ENCODE measurements at places on chromosomes 12 and 14.
A peak's percentile ranks its signal among the peaks of the same experiment; 100 is the strongest.

DNA sequence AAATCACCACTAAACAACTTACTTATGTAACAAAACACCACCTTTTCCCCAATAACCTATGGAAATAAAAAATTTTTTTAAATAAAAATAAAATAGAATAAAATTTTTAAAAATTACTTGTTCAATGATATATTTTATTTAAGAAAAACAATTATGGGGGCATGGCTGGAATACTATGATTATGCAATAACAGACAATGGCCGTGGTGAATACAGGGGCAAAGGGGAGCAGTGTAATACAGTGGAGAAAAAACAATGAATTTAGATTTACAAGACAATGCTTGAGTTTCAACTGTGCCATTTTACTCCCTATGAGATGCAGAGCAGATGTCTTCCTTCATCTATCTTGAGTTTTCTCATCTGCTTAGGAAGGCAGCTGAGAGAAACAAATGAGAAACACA lies 72.9 kb downstream of the BLTP3B start:
- no peak for DNase-seq

DNA sequence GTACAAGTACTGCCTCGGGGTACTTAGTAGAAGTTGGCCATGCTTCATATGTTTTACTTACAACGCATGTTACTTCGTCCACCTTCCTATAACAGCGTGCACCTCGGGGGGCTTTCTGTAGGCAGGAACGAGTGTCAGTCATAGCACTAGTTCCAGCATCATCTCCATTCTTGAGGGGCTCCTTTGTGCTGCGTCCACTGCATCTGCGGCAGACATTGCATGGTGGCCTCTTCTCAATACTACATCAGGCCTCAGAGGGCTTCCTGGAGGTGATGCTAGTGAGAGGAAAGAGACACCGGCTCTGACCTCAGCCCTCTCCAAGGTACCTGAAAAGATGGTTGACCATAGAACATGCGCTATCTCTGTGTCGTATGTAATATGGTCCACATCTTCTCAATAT lies 121.2 kb upstream of the RTL1 start:
- no peak for DNase-seq

- no peak for DNase-seq
These were observed 126.9 kb downstream of the PAPOLA start for GRCh38 chr14:96629082-96629481.

DNA sequence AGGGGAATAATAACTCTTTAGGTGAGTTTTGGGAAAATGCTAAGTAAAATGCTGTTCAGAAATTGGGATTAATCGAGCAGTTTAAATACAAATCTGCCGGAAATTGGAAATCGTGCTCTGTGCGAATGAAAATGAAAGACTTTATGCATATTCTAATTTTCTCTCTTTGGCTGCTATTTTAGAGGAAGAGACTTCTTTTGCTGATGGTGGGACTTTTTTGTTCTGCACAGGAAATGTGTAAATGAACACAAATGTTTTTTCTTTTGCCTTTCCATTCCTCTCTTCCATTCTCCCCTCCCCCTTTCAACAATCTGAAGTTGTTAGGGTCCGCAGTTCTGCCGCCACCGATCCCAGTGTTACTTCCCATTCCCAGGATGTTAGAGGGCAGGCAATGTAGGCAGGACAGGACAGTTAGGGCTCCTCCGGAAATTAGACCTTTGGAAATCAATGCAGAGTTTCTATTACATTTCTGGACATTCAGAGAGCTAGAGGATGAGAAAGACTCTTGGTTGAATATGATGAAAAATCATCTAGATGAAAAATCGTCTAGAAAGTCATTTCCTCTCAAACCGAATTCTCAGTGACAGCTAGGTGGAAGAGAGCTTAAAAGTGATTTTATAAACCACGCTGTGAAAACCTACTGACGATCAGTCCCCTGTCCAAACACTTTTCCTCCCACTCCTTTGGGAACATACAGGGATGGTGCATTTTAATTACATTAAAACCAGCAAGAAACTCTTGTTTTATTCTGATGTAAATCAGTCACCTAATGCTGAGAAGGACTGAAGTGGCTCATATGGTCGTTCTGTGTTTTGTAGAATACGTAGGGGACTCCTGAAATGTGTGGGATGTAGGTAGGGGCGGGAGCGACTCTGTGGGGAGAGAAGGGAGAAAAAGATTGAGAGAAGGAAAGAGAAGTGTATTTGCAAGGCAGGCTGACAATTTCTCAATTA lies 17.8 kb downstream of the FOXG1 start:
- no peak for DNase-seq

DNA sequence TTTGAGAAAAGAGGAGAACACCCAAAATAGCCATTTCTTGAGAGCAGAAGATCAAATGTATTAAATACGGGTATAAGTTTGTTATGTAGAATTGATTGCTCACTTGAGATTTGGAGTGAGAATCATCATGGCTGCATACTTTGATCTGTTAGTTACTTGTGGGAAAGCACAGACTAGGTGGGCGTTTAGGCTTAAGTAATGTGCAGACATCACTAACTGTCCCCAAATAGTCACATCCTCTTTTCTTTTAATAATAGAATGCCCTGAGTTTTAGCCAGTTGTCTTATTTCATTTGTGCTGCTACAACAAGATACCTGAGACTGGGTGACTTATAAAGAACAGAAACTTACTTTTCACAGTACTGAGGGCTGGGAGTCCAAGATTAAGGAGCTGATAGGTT lies 14.3 kb upstream of the GTF2A1 start:
- no peak for DNase-seq

DNA sequence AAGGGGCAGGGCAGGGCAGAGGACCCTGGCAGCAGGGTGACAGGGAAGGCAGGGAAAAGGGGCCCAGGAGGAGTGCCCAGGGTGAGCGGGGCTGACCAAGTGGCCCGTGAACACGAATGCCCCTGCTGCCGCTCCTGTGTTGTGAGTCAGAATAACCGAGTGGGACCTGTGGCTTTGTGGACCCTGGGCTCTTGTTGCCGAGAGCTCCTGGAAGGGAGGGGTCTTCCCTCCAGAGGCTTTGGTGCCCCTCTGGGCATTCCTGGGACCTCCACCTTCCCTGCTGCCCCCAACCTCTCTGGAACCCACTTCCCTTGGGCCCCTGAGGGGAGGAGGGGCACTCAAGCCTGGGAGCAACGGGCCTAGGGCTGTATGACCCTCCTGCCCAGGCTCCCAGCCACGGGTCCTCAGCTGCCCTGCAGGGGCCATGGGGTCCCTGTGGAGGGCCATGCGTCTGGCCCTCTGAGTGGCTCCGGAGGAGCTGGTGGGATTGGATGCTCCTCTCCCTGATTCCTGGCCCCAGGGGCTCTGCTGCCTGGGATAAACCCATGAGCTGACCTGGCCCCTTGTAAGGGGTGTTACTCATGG lies 319.4 kb downstream of the TMEM121 start:
- DNase-seq = no peak

DNA sequence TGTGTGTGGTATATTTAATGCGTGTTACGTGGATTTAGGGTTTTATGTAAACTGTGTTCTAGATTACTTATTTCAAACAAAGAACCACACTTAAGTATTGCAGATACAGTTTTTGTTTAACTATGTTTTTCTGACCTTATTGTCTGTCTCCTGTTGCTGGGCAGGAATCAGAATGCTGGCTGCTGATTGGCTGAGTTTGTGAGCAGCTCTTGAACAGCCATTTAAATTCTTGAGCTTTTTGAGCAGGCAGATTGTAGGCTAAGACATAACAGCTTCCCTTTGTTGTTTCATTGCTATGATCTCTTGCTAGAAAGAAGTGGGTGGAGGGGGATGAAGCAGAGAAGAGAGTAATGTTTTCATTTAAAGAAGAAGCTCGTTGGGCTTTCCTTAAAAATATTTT lies 52.2 kb downstream of the ATF7IP start:
- peak; percentile 96 for DNase-seq

- DNase-seq = no peak
These were observed 1.6 kb upstream of the PAX9 start for GRCh38 chr14:36659822-36660735.

GRCh38 chr12:131093604-131093955 lies 139.9 kb downstream of the ADGRD1 start:
- DNase-seq = no peak

DNA sequence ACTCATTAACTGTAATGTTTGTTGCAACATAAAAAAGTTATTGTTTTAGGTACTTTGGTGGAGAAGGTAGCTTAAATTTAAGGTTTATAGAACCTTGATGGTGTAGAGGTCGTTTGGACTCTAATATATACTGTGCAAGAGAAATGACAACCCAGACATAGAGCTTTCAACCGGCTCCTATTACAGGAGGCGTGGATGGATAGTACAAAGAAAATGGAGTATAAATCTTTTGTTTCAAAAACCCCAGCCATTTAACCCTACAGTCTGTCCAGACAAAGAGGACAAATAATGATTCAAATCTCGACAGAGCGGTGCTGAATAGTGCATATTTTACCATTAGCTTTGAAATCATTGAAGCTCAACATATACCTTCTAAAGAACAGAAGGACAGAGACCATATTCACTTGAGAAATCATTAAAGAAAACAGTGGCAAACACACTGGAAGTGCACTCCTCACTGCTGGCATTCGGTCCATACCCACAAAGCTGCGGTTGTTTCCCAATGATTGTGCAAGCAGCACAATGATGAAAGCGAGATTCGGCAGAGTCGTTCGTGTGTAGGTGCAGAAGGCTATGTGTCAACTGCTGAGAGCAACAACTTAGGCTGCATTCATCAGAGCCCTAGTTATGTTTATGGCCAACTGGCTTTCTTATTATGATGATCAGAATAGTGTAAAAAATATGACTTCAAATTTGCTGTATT lies 688.6 kb downstream of the NOVA1 start:
- DNase-seq = no peak

- no peak for DNase-seq
These were observed 5.5 kb downstream of the ASCL1 start for GRCh38 chr12:102962986-102963385.

- no peak for DNase-seq
These were observed 29.6 kb upstream of the GRIN2B start for GRCh38 chr12:14010989-14011388.
